GM12892 (cell line): ENCODE measurements at places on chromosomes 2 and 18.

- DNase-seq: no peak
Observed at GRCh38 chr2:29634916-29635315, 286.5 kb downstream of the ALK start.

DNA sequence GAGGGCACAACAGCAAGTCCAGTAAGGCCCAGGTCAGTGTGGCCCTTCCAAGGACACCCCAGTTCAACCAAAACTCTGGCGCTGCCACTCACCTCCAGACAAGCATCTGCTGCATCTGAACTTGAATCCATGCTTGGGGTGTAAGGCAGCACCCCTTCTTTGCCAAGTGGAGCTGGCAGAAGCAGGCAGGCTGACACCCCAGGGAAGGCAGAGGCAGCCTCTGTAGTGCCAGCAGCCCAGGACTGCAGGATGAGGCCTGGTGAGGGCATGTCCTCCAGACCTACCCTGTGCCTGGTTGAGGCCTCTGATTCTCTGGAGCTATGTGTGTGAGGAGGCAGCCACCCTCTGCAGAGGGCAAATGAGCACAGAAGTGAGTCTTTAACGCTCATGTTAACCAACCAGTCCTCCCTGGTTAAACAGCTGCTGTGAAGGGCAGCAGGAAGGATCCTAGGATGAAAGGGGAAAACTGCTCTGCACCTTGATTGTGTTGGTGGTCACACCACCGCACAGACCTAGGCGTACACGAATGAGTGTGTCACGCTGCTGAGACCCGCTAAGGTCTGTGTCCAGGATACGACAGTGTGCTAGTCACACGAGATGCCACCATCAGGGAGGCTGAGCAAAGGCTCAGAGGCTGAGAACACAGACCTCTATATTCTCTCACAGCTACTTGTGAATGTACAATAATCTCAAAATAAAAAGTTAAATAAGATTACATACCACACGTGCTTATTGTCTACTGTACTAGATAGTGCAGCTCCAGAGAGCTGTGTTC lies 2.2 kb downstream of the PARD6G start:
- DNase-seq: no peak

- DNase-seq: no peak
Observed at GRCh38 chr2:4139731-4140130, 436.4 kb downstream of the DCDC2C start.

- DNase-seq: no peak
Observed at GRCh38 chr2:176405477-176405876, 136.2 kb downstream of the MTX2 start.

DNA sequence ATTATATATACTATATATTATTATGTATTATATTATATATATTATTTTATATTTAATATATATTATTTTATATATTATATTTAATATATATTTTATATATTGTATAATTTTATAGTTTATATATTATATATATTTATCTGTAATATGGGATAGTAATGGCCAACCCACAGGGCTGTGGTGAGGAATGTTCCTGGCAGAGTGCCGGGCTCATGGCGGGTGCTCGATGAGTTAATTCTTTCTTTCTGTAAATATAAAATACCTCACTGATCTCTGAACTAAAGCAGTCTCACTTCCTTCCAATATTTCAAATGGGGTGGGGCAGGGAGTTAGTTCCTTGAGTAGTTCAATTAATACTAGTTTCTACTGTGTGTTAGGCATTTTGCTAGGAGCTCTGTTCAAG lies 389.4 kb downstream of the TSN start:
- no peak for DNase-seq

DNA sequence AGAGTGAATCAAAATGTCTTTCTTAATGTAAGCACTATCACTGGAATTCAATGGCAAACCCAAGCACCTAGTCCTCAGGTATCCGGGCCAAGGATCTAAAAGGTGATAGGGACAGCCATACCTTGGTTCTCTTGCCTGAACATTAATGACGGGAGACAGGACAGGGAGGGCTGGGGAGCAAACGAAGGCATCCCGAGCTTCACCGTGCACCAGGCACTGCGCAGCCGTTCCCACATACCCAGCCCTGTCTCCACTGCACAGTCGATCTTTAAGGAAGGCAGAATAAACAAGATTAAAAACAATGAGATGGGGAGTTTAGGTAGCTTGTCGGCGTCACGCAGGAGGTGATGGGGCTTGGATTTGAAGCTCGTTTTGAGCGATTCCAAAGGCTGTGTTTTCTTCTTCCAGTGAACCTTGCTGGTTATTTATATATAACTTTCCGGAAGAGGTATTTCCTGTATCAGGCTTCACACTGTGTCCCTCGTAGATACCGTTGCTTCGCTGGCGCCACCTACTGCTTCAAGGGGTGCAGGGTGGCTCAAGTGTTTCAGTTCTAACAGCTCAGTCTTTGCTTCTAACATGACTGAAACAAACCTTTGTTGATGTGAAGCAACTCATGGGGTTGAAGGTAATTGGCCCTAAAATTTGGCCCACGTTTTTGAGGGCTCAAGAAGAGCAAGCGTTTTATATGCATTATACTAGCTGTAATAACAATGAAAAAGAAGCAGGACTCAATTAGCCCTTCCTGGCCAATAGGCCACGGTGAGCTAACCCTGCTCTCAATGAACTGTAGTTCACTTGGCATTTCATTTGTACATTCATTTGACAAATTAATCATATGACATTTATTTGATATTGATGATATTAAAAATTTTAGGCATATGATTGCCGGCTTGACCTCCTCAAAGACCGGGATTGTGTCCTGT lies 77.4 kb downstream of the DCDC2C start:
- peak; percentile 52 for DNase-seq

- DNase-seq: no peak
Observed at GRCh38 chr2:64391940-64392339, 62.0 kb upstream of the LGALSL start.

DNA sequence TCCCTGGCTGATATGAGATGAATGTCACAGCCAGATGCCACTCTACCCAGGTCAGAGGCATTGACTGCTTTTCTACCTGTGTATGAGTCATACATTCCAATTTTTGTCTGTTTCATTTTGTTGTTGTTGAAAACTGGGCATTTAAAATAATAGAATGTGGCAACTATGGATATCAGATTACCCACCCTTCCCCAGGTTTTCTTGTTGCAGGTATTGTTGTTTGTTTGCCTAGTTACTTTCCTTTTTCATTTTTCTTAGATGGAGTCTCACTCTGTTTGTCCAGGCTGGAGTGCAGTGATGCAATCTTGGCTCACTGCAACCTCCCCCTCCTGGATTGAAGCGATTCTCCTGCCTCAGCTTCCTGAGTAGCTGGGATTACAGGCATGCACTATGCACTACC lies 70.2 kb downstream of the LRRC30 start:
- DNase-seq: no peak

GRCh38 chr2:236847538-236848263 lies 238.0 kb upstream of the COPS8 start:
- DNase-seq: no peak

DNA sequence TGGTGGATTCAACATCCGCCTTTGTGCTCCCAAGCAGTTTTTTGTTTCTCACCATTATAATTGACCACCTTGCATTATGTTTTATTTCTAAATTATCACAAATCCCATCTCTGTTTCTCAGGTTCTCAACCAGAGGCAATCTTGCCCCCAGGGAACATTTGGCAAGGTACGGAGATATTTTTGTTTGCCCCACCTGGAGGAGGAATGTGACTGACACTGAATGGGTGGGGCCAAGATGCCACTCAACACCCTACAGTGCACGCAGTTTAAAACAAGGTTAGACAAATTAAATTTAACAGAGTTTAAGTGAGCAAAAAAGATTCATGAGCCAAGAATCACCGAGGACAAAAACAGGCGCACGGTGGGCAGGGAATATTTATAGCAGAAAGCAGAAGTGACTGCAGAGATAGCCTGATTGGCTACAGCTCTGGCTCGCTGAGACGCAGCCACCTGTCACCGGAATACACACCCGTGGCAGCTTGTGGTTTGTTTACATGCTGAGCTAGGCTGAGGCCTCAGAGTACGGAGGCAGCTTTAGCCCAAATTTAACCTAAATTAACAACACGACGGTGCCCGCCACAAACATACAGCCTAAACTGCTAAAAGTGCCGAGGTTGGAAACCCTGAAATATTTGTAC lies 150.0 kb upstream of the ALKAL2 start:
- DNase-seq: peak; percentile 43
